ENCODE measurements at places on chromosomes 3 and 15. TPM values are rescaled to one million over a fixed set of nuclear protein-coding genes. Genes with fewer than 3 reads are reported as not detected.

TM4SF18 gene
- not detected for total RNA-seq

MEIS2 gene
- 6.0 TPM for total RNA-seq

DNAH12 gene
- total RNA-seq: 0.22 TPM

VPS18 gene
- 33.5 TPM for total RNA-seq

FSTL1 gene
- 206 TPM for total RNA-seq

ALPK3 gene
- total RNA-seq: 6.8 TPM

SYNPR gene
- total RNA-seq: 6.1 TPM

ALG3 gene
- 26.5 TPM for total RNA-seq

NR2E3 gene
- 0.69 TPM for total RNA-seq

SLC22A13 gene
- total RNA-seq: 1.5 TPM

MYO9A gene
- 111 TPM for total RNA-seq

ETV5 gene
- total RNA-seq: 16.9 TPM

SEC62 gene
- 75.5 TPM for total RNA-seq

UCN2 gene
- 4.3 TPM for total RNA-seq

SHQ1 gene
- total RNA-seq: 14.4 TPM

C3orf20 gene
- total RNA-seq: not detected

SAMD7 gene
- not detected for total RNA-seq

IGSF10 gene
- total RNA-seq: 0.05 TPM

GXYLT2 gene
- total RNA-seq: 10.9 TPM

DNAJC13 gene
- 48.5 TPM for total RNA-seq

KIF15 gene
- total RNA-seq: 5.8 TPM

ZPLD1 gene
- not detected for total RNA-seq

ZKSCAN7 gene
- total RNA-seq: 20.6 TPM

TLR9 gene
- total RNA-seq: 0.37 TPM

GP5 gene
- 0.15 TPM for total RNA-seq

CPNE4 gene
- total RNA-seq: 2.7 TPM

RYR3 gene
- 7.4 TPM for total RNA-seq

ZDHHC23 gene
- 1.6 TPM for total RNA-seq

TMEM43 gene
- total RNA-seq: 50.8 TPM

ZNF80 gene
- not detected for total RNA-seq

GORASP1 gene
- 44.6 TPM for total RNA-seq

COLQ gene
- total RNA-seq: 4.8 TPM

TMEM108 gene
- 9.0 TPM for total RNA-seq

SERPINI1 gene
- total RNA-seq: 66.2 TPM

HGD gene
- not detected for total RNA-seq

CAND2 gene
- 8.8 TPM for total RNA-seq

GP9 gene
- not detected for total RNA-seq

UQCC5 gene
- total RNA-seq: 13.7 TPM

TIPARP gene
- total RNA-seq: 9.5 TPM

LRRIQ4 gene
- 0.29 TPM for total RNA-seq

UPK1B gene
- not detected for total RNA-seq

C3orf85 gene
- not detected for total RNA-seq

IGF2BP2 gene
- 118 TPM for total RNA-seq

SKOR1 gene
- 4.0 TPM for total RNA-seq

AMOTL2 gene
- 38.1 TPM for total RNA-seq

TRH gene
- total RNA-seq: 1.7 TPM

Measured in glutamatergic neuron (in vitro differentiated cells).